Nephron progenitor cell (in vitro differentiated cells): ENCODE measurements at places on chromosomes 1 and 21.

- no peak for DNase-seq
Measured at GRCh38 chr1:23625929-23626535, 65.6 kb upstream of the RPL11 start.

DNA sequence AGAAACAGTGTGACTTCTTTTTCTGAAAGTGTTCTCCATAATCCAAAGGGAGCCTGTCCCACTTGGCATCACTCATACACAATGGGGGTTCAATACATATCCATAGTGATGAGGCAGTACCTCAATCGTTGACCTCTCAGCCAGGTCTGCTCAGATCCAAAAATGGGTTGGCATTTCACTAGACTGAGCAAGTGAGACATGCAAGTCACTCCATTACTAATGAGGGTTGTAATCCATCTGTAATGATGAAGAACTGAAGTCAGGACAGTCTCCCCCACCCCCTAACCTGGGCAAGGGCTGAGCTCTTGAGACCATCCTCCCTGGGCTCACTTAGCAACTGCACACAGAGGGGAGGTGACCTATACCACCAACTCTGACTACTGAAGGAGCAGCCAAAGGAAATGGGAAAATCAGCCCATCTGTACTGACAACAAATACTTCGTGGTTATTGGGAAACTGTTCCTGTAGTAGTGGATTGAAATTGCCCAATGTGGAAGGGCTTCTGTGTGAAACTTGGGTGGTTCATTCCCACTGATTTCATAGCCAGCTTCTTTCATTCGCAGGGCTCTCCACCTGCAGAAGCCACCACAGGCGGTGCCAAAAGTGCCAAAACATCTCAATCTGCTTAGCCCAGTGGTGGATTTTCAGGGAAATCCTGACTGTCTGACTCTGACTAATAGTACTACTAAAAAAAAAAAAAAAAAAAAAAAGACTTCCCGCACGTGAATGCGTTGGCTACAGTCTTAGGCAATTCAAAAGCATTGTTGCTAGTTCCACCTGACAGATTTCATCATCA, 5.0 kb downstream of the NGF start:
- no peak for DNase-seq

DNA sequence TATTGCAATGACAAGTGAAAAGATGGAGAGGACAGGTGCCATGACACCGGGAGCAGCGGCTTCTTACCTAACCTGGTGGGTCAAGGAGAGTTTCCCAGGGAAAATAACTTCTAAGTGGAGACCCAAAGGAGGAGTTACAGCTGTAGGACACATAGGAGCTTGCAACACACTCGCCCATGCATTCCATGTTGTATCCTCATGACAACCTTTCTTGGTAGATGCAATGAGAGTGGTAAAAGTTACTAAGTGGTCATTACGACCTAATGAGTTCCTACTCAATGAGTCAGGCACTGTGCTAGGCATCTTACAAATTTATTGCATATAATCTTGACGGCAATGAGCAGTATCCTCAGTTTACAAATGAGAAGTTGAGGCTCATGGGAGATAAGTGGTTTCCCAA, 119.5 kb upstream of the HOOK1 start:
- DNase-seq = no peak

DNA sequence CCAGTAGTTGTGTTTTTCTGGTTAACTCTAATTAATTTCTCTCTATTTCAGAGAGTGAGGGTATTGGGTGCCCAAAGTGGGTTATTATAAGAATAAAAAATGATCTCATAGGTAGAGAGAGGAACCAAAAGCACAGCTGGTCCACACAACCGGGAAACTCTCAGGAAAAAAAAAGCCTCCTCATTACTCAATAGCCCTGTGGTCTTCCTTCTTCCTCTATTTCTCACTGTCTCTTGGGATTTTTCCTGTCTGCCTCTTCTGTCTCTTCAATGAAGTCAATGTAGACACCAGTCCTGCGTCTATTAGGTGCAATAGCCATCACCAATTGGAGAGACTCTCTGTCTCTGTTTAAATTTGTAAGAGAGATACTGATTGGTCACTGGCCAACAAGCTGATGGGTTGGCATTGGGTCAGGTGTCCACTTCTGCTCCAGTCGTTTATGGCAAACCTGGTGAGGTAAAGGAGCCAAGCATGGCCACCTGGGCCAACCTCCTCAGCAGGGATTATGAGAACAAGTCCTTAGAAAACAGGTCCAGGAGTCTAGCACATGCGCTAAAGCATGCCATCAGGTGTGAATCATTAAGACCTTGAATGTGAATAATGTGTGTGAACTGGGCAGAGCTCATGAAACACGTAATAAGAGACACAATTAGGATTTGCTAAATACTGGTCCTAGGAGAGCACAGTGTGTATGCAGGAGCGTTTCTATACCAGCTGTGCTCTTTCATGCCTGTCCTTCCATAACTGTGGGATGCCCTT, 443.0 kb upstream of the RUNX1 start:
- no peak for DNase-seq

DNA sequence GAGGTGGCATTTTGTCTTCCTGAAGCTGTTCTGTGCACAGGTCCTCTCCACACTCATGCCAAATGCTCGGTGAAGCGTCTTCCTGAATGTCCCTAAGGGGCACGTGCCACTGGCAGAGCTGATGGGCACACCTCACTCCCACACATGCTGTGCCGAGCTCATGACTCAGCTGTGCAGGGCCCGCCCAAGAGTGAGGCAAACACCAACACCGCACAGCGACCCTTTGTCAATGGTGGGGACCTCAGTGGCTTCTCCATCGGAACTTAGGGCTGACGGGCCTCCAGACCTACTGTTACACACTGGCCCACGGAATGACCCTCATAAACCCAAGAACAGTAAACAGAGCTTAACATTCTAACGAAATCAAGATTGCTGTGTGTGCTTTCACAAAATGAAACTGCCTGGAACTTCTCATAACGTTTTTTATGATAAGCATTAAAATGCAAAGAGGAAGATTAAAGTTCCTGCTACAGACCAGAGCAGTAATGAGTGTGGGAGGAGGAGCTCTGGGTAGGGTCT, 89.3 kb downstream of the SIM2 start:
- DNase-seq = no peak

DNA sequence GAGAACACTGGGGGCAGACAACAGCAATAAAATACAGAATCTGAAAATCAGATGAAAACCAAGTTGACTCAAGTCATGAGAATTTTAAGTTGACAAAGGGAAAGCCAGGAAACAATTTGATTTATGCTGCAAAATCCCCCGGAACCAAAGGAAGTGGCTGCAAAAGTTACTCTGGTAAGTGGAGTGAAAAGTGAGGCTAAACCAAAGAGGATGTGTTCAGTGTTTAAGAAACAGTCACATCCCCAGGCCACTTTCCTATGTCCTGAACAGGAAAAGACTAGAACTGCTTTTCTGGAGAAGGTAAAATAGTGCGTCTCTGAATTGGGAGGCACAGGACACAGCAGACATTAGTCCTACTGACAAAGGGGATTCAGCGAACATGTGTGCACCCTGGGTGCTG, 5.9 kb downstream of the TARBP1 start:
- DNase-seq = no peak

DNA sequence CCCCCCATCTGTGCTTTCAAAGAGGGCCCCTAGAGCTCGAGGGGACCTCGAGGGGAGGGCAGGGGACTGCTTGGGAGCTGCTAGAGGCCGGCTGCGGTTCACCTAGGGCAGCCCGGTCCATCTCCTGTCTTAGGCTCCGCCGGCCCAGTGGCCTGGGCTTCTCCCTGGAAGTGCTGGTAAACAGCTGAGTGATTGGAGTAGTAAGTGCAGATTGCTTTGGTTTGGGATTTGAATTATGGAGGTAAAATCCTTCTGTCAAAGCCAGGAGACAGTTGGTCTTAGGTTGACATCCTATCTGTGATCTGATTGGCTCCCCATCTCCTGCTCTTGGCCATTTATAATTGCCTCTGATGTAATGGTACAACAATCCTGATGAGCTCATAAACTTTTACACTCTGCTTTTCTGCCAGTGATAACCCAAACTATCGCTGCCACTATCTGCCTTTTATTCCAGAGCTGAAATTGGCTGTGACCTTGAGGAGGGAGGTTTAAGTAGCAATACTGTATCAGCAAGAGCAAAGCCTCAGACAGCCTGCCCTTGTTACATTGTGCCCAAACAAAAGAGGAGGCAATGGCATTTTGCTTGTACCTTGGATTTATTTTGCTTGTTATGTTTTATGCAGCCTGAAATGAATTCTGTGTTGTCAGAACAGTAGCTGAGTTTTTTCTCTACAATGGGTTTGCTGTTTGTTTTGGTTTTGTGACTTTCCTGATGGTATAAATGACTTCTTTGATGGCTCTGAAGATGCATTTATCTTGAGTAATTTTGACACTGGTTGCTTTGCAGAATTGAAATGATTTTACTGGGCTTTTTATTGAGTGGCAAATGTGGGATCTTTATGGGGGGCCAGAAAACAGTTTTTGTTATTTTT, 2.4 kb downstream of the ARID1A start:
- peak; percentile 21 for DNase-seq

GRCh38 chr1:119611701-119612113, 36.4 kb downstream of the ZNF697 start:
- DNase-seq = peak; percentile 87

GRCh38 chr1:77542813-77543420, 139.5 kb downstream of the ZZZ3 start:
- no peak for DNase-seq

DNA sequence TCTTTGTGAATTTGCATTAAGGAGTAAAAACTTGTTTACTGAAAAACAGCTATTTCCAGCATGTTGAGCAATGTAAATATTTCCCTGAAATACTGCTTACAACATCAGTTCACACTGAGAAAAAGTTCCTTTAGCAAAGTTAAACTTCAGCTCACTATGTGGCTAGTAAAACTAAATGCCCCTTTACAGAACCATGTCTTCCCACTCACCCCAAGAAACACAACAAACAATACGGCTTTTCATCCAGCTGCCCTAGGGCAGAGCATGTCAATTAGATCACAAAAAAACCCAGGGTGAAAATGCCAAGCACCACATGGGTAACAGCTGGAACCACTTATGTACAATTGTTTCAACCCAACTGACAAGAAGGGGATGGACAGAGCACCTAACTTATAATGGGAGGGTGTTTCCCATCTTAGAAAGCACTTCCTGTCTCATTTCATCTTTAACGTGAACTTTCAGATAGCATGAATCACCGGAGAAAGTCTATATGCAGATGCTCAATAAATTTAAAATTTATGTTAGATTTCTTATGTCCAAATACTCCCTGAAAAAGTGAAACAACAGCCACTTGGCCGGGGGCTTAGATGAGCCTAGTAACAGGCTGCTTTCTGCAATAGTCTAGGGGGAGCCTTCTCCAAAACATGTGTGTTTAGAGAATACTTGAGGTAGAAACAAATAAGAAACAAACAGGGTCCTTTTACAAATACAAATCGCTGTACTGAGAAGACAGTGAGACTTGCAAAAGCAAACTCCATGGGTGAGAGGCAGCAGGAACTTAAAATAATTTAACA, 6.6 kb downstream of the NID1 start:
- no peak for DNase-seq

DNA sequence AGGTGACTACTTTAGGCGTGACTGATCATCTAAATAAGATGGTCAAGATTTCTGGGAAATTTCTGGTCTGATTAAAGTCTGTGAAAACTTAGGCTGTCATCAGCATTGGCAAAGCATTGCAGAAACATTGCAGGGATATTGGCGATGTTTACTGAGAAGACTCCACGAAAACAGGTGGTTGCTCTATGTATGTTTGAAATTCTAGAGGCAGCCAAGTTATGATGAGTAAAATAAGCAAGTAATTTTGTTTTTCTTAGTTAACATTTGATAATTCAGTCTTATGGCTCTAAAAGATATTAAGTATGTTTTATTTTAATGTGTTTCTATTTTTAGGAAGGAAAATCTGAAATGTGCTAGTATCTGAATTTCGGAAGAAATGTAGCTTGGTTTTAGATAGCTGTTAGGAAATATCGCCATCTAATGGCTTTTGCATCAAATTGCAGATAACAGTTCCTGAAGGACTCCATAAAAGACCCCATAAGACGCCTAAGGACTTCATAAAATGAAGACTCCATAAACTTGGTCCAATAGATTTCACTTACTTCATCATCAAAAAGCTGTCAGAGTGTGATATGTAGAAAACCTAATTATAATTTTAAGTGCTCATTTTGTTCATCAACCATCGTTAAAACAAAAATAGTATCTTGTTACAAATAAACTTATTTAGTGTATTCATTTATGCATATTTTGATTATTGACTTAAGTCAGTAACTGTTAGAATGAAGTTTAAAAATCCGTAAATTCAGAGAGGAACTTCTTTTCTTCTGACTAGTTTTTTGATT, 344.6 kb downstream of the RYR2 start:
- no peak for DNase-seq

DNA sequence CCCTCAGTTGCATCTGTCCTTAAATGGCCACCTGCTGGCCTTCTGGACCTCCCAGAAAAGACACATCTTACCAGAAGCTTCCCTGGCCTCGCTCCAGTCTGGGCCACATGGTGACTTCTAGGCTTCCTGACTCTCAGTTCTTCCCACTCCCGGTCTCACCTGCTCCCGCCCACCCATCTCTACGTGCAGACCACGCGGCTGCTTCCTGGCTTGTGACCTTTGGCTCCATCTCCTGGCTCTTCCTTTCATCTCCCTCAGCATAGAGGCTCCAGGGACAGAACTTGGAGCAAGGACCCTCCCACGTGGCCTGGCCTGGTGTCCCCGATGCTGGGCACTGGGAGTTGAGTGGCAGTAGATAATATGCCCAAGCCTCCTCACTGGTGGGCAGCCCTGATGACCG, 124.9 kb upstream of the IRF2BP2 start:
- no peak for DNase-seq

- DNase-seq = no peak
Measured at GRCh38 chr1:12215118-12215961, 14.5 kb upstream of the VPS13D start.

- DNase-seq = peak; percentile 36
Measured at GRCh38 chr1:180918519-180918918, 5.8 kb downstream of the KIAA1614 start.

GRCh38 chr1:177873238-177873637, 96.6 kb downstream of the SEC16B start:
- no peak for DNase-seq

DNA sequence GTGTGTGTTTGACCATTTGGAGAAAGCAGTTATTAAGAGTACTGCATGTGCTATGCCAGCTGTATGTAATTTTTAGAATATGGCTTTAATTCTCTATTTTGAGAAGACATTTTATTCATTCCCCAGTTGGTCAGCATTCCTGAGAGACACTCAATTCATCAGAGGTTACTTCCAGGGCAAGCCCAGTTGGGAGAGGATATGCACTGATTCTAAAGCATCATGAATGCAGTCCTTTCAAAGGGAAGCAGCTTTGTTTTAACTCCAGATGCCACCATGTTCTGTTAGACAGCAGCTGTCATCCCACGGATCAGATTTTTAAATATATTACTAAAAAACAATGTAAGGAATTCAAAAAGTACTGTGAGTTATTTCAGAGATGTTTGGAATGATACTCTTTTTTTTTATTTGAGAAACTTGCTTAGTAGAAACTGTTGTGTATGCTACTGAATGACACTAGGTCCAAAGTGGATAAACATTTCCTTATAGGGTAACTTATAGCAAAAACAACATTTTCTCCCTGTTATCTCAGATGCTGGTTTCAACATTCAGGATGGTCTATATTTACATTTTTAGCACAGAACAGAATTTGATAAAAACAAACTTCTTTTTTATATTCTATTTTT, 149.5 kb upstream of the B3GALT2 start:
- DNase-seq = no peak

GRCh38 chr1:216898801-216899200, 175.6 kb upstream of the ESRRG start:
- DNase-seq = no peak
